NCI-H146 (cell line): ENCODE measurements at places on chromosomes 6 and 20.

DNA sequence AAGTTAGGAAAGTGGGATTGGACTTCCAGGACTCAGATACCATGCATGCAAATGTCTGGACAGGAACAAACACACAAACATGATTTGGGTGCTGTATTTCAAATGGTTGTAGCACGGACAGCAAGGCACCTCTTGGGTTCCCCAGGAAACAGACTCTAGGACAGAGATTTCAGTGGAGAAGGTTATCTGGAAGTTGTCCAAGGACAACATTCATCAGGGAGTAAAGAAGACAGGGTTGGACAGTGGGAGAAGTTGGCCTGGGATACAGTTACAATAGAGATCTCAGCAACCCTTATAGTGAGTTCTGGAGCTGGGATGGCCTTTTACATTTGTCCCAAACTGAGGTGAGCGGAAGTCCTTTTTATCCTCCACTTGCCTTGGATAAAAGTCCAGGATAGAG is 19.8 kb upstream of the TINAG start:
- no peak for DNase-seq

GRCh38 chr6:43223175-43223574 is 6.1 kb downstream of the DNPH1 start:
- no peak for DNase-seq

DNA sequence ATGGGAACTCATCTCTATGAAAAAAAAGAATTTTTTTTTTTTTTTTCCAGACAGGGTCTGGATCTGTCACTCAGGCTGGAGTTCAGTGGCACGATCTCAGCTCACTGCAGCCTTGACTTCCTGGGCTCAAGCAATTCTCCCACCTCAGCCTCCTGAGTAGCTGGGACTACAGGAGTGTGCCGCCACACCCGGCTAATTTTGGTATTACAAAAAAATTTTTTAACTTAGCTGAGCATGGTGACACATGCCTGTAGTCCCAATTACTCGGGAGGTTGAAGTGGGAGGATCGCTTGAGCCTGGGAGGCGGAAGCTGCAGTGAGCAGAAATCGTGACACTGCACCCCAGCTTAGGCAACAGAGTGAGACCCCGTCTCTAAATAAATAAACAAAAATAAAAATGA is 7.5 kb downstream of the DEF6 start:
- no peak for DNase-seq

GRCh38 chr6:144661116-144661806 is 376.1 kb downstream of the UTRN start:
- DNase-seq = peak; percentile 98

- no peak for DNase-seq
These were observed 15.0 kb downstream of the MTG2 start for GRCh38 chr20:62197801-62198200.

DNA sequence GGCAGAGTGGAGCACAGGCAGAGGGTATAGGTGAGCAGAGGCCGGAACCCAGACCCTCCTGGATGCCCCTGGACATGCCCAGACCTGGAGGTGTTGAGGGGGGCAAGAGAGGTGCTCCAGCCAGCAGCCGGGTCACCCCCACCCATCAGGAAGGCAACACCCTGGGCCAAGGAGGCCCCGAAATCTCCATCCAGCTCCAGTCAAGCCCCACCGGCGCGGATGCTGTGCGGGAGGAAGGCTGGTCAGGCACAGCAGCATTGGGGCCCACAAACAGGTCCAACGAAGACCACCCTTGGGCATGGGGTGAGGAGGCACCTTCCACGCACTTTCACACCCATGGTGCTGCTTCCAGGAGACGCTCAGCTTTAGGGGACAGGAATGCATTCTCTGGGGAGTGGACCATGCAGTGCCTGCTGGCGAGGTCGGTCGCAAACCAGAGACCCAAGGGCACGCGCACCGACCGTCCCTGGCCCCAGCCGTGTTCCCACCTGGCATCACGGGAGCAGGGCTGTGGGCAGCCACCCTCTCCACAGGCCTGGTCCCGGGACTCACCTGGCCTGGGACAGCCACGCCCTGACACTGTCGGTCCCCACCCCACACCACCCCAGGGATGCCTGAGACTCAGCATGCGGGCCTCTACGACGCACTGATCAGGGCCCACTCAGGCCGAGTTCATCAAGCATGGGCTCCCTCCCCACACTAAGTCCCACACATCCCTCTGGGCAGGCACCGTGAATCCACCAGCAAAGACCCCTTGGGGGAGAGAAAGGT is 43.6 kb upstream of the ZBP1 start:
- no peak for DNase-seq

GRCh38 chr20:10806539-10806938 is 132.7 kb upstream of the JAG1 start:
- no peak for DNase-seq

- DNase-seq = peak; percentile 57
These were observed 2.2 kb downstream of the IFNGR1 start for GRCh38 chr6:137216875-137217553.

DNA sequence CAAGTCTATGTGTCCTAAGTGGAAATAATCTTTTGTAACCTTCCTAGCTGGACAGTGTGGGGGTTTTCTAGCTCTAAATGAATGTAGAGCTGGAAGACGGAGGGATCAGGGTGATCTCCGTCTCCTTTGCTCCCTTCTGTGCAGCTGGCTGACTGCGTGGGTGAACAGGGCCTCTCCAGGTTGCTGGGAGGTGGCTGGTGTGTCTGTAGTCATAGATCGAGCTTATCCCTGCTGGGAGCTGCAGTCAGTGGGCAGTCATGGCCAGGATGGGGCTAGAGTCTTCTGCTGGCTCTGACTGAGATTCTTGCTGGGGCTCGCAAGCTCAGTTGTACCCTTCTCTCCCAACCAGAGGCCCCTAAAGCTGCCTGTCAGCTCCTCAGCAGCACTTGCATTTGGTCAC is 6.4 kb downstream of the SEC23B start:
- no peak for DNase-seq

DNA sequence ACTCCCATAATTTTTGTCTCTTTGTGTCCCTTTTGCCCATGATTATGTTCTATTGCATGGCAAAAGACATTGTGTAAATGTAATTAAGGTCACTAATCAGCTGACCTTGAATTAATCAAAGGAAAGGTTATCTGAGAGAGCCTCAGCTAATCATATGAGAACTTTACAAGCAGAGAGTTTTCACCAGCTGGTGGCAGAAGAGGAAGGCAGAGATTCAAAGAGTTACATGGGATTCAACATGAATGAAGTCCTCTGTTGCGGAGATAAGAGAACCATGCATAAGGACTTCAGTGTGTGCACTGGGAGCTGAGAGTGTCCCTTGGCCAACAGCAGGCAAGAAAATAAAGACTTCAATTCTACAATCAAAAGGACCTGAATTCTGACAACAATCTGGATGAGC is 494.1 kb upstream of the ARID1B start:
- peak; percentile 72 for DNase-seq

DNA sequence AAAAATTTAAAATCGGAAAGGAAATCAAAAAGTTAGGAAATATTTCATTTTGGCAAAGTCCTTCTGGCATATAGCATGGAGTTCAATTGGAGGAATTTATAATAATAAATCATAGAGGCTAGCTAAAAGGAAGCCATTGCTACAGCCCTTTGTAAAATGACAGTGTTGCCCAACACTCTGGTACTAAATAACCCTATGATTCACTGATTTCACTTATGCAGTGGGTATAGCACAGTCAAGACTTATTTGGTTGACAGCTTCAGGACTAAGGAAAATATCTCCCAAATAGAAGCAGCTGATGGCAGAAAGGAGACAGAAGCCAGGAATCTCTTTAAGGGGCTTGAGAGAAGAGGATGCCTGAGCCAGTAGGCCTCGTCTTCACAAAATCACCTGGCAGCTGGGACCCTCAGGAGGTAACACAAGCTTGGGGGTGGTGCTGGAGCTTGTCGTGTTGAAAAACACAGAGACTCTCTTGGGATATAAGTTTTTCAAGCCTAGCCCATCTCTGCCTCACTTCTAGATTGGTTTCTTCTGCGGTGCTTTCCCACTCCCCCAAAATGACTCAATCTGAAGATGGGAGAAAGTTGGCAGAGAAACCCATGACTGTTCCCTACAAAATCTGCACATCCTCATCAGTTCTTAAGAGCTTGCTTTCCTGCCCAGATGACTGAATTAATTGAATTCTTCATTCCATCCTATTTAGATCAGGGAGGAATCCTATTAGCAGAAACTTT is 38.4 kb upstream of the EYA4 start:
- DNase-seq = no peak

GRCh38 chr6:66948106-66948505 is 1241.1 kb upstream of the EYS start:
- no peak for DNase-seq

- no peak for DNase-seq
These were observed 852 bp downstream of the GMNN start for GRCh38 chr6:24775520-24776058.

DNA sequence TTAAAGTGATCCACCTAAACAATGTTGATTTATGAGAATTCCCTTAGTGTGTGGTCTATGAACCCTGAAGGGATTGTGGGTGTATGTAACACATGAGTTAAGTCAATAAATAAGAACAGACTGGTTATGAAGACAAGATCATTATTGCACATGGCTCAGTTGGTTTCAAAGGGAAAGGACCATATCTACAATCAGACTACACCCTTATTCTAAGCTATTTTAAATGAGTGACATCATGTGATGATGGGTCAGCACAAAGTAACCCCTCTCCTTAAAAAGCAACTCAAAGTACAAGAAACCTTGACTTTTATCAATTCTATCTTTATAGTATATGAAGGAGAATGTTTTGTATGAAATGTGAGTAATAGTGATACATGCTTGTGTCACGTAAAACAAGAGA is 15.3 kb upstream of the ZSCAN23 start:
- DNase-seq = no peak

DNA sequence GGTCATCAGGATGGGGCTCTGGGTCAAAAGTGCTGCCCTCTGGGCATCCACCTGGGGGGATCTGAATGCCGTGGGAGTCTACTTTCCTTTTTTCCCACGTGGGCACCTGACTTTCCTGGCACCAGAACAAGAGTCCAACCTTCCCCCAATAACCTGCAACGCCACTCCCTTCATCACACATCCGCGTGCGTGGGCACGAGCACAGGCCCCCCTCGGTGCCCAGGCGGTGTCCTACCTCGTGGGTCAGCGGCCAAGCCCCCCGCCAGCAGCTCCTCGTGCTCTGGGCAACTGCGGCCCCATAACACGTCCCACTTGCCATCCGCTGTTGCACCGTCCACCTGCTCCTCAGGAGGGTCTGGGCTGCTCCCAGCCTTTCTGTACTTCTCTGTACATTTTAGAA is 87.0 kb downstream of the YTHDF1 start:
- no peak for DNase-seq

DNA sequence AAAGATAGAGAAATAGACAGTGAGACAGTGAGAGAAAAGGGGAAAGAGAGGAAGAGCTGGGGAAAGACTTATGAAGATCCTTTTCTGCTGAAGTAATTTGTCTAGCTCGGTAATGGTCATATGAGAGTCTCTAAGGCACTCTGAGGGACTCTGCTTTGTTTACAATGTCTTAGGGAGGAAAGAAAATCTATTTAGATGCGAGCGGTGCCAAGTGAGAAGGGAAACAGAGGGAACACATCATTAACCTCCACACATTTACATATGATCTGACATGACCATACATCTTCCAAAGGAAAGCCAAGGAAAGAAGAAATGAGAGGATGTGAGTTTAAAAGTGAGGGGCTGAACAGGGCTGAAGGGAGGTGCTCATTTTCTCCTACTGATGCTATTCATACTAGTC is 862.3 kb upstream of the CITED2 start:
- DNase-seq = no peak

DNA sequence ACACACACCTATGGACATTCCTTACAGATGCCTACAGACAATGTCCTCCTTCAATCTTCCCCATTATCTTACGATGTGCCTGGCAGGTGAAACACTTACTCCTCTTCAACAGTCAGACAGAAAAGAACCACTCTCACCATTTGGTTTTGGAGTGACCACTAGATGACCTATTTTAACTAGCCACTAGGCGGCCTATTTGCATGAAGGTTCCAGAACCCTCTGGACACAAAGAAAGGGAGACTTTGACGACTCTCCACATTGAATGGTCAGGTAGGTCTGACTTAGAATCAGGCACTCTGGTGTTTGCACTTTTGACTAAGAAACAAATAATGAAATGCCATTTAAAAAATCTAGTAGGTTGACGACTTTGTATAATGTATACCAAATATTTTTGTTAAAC is 42.0 kb downstream of the PNLDC1 start:
- no peak for DNase-seq

DNA sequence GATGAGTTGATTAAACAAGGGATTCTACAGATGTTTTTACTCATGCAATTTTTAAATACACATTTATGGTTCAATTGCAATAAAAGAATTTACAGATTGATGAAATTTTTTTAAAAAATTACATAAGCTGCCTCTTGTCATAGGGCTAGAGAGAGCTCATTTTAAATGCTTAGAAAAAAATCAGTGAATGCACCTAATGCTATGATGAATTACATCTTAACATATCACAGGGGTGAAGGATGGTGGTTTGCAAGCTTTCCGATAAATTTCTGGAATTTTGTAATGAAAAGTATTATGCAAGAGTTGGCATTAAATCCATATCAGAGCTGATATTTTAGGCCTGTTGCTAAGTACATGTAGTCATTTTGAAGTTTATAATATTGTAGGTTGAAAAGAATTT is 29.6 kb downstream of the DSE start:
- DNase-seq = no peak

DNA sequence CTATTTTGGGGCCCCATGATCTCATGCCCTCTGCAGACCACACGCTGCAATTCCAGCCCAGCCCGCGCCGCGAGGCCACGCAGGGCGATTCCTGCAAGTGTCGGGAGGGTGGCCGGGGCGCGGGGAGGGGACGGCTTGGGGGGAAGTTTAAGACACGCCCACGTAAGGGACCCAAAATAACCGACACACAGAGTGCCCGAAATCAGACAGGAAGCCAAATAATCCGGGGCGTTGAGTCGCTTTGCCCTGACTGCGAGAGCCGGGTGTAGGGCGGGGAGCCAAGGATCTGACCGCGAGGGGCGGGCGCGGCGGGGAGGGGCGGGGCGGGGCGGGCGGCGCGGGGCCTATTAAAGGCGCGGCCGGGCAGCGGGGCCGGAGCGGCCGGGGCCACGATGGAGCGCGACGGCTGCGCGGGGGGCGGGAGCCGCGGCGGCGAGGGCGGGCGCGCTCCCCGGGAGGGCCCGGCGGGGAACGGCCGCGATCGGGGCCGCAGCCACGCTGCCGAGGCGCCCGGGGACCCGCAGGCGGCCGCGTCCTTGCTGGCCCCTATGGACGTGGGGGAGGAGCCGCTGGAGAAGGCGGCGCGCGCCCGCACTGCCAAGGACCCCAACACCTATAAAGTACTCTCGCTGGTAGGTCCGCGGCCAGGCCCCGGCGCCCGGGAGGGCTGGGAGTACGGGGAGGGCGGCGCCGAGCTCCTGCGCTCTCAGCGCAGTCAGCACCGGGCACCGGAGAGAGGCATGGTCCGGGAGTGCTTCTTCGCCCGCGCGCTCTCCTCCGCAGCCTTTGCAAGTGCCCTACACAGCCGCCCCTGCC is at the start of gene ENPP1:
TSS of gene ENPP1 (plus strand) at position 377 of the 816 bp plus-strand sequence. CDS start at position 393, 16 bp downstream.
- peak; percentile 90 for DNase-seq

DNA sequence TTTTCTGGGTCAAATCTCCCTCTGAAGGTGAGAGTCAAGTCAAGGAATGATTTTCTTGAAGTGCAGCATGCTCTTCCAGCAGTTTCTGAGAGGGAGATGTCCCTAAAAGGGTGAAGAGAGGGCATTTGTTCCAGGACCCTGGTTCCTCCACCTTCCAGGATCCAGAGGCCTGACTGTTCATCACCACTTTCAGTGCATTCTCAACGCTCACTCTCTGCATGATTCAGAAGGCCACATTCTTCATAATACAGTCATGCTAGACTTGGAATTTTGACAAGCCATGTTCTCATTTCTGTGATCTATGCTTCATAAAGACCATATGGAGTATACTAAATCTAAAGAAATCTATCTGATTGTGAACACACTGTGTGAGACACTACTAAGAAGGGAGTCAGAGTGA is 85.1 kb downstream of the PDE7B start:
- DNase-seq = no peak
